AG09309 (cell line): ENCODE measurements at places on chromosomes 11 and 22.

GRCh38 chr11:96942855-96943254 lies 553.0 kb downstream of the JRKL start:
- no peak for DNase-seq

DNA sequence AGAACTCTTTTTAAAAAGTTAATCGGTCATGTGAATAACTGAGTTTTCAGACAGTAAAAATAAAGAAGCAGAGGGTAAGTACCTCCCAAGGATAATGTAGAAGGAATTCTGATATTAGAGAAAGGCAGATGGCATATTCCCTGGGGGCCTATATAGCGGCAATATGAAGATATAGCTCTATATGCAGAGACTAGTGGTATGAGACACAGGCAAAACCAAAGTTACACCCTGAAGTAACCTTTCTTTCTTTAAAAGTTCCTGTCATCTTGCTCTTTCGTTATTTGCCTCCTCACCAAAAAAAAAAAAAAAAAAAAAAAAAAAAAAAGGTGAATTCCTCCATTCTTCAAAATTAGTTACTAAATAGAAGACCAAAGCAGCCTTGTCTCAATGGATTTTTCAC lies 76.2 kb upstream of the ARHGAP32 start:
- DNase-seq: no peak

DNA sequence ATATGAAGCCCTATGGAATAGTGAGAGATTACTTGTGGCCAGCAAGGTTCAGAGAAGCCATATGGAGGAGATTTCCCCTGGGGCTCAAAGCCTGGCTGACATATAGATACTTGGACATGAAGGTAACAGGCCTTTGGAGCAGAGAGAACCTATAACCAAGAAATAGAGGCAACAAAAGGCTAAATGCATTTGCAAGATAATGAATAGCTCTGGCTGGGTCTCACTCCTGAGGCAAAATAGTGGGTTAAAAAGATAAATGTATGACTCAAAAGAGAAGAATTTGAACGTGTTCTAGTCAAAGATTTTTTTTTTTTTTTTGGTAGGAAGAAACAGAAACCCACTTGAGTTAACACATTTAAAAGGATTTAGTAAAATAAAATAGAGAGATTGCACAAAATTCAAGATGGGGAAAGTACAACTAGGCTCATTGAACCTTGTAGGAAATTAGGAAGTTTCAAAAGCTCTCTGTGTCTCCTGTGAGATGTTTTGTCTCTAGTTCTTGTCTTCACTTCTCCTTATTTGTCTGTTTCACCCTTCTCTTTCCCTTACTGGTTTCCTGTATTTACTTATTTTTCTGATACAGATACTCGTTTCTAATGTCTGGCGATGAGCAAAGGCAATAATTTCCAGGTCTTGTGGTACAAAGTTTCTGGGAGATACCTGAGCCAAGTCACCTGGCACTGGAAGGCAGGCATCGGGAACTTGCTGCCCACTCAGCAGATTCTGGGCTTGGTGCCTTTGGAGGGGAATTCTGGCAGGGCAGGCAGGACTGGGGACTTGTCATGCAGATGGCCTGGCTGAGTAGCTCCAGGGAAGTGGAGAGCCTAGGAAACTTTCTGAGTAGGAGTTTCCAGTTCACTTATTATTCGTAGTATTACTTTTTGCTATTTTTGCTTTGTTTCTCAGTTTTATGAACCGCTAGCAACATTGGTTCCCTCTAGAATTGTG lies 49.2 kb upstream of the SESN3 start:
- no peak for DNase-seq

DNA sequence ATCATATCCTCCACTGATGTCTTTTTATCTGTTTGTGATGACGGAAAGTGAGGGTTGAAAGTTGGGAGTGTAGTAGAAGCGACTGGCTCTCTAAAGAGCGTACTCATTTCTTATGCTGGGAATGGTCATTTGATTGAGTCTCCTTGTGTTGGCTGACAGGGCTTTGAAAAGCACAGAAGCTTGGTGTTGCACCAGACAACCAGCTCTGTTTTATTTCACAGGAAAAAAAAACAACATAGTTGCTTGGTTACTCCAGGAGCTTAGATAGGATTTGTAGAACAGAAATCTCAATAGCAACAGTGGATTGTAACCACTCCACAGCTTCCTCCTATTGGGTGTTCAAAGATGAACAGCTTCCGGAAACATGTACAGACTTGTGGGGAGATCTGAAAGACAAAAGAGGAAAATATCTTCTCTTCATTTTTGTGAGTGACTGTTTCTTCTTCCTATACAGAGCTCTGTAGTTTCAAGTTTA lies 2.7 kb downstream of the RBM14 start:
- DNase-seq: no peak

- DNase-seq: no peak
Observed at GRCh38 chr11:75420224-75421034, 12.6 kb downstream of the KLHL35 start.

GRCh38 chr11:57290288-57290687 lies 34.5 kb downstream of the TNKS1BP1 start:
- no peak for DNase-seq

GRCh38 chr22:50243685-50244419 lies 971 bp downstream of the TUBGCP6 start:
- DNase-seq: no peak

- DNase-seq: no peak
Observed at GRCh38 chr22:41620589-41621098, at the start of gene DESI1. Gene DESI1 (minus strand): TSS chr22:41621043. CDS start chr22:41620839, 204 bp downstream.

- no peak for DNase-seq
Observed at GRCh38 chr11:10611979-10612862, 43.8 kb upstream of the LYVE1 start.

GRCh38 chr11:66956689-66957290 lies 1.4 kb downstream of the PC start:
- no peak for DNase-seq

DNA sequence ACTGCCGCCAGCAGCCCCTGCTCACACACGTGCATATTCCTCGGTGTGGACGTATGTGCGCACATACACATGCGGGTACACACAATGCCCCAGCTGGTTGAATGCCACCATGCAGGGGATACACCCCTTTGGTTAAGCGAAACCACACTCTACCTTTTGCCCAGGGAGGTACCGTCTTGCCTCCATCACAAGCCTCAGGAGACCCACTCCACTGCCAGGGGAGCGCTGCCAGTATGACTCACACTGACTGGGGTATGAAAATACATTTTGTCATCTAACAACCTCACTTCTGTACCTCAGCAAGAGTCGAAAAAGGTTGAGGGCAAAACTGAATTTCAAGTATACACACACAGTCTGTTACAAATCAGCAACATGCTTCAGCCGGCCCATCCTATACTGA lies 39.4 kb downstream of the TMEM45B start:
- no peak for DNase-seq

DNA sequence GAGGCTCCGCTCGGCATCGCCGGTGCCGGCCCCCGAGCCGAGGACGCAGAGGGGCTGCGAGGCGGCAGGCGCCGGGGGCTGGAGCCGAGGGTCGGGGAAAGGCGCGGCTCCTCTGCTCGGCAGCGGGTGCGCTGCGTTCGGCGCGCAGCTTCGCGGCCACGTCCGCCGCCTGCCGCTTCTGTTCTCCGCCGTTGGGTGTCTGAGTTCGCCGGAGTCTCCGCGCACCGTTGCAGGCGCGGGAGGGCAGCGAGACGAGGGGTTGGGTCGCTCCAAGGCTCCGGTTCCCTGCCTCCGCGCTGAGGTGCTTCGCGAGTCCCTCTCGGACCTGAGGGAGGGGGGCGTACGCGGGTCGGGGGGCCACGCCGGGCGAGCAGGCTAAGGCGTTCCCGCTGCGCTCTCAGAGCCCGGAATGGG lies 347 bp downstream of the MN1 start:
- DNase-seq: no peak

- DNase-seq: no peak
Observed at GRCh38 chr11:134026655-134027343, 42.1 kb upstream of the JAM3 start.

DNA sequence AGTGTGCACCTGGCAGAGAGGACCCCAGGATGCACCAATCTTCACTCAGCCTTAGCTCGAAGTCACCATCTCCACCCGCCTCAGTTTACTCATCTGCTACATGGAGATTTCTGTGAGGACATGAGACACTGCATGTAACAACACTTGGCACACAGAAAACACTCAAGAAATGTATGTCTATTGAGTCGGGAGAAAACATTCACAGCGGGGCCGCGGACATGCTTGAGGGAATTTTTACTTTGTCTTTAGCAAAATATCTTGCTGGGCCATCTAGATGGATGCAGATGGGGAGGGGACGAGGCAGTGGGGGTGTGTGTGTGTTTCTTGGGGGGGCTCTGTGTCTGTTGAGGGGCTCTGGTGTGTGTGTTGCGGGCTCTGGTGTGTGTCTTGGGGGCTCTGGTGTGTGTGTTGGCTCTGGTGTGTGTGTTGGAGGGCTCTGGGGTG lies 28.4 kb upstream of the RFPL3 start:
- DNase-seq: no peak

DNA sequence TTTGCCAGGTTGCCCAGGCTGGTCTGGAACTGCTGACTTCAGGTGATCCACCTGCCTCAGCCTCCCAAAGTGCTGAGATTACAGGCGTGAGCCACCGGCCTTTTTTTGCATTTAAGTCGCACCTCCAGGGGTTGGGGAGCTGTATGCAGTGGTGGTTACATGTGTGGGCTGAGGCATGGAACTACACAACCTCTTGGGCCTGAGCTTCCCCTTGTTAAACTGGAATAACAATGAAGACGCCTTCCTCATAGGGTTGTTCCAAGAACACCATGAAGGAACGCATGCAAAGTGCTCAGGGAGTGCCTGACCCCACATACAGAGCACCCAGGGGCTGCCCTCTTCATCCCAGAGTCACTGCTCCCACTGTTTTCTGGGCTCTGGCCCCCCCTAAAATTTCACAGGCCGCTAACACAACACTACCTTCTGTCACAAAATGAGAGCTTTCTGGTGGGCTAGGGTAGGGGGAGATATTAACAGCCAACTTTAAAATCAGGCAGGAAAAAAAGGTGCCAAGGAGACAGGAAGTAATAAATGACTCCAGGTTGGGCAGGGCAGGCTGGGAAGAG lies 1.3 kb upstream of the FAM118A start:
- DNase-seq: no peak

DNA sequence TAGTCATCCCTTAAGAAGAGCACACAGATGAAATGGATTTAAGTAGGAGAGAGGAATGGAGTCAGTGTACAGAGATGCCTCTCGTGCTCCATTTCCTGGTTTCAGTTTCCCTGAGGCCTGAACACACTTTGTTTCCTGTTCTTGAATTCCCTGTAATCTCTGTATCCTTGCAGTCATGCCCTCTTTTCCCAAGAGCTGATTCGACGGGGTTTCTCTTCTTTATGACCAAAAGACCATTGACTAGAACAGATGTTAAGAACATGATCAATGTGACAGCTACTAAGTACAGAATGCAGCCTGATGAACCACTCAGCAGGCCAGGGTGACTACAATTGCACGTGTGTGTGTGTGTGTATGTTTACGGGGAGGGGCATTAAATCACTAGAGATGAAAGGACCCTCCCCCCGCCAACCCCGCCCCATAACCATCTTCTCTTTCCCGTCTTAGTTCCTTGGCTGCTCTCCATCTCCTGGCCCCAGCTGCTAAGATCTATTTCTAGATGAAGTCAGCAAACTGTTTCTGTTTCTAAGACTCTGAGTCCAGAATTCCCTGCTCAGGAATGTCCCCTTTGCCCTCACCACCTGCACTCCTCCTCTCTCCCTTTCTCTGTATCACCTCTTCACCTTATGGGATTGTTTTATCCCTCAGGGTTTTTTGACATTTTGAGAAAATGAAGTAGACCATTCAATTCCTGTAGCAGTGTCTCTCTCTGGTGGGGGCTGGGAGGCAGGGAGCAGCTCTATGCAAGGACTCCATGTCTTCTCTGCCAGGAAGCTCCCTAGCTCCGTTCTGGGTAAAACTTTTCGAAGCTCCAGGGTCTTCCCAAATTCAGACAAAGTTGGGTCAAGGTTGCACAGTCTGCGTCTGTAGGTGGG lies 26.0 kb downstream of the SLC22A6 start:
- no peak for DNase-seq

- no peak for DNase-seq
Observed at GRCh38 chr22:39110631-39111561, 13.9 kb downstream of the APOBEC3H start.

GRCh38 chr11:74397501-74398243 lies 561 bp downstream of the PGM2L1 start:
- DNase-seq: no peak

- no peak for DNase-seq
Observed at GRCh38 chr11:126246636-126247035, 22.1 kb downstream of the SRPRA start.

DNA sequence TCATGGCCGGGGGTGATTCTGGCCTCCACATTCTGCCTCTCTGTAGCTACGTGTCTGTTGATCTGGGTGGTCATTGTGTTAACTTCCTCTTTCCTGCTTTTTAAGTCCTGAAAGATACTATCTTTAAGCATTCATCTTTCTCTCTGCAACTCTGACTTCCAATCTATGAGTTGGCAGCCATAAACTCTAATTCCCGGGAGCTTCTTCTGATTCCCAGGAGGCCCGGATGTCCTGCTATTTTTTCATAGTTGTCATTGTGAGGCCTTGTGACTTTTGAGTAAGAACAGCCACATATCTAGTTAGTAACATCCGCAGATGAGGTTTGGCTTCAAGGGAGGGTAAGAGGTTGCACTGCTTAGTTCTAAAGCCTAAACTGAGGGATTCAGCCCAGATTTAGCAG lies 107.8 kb downstream of the SYN3 start:
- DNase-seq: no peak

- DNase-seq: peak; percentile 45
Observed at GRCh38 chr11:35391922-35392688, 27.3 kb downstream of the SLC1A2 start.

DNA sequence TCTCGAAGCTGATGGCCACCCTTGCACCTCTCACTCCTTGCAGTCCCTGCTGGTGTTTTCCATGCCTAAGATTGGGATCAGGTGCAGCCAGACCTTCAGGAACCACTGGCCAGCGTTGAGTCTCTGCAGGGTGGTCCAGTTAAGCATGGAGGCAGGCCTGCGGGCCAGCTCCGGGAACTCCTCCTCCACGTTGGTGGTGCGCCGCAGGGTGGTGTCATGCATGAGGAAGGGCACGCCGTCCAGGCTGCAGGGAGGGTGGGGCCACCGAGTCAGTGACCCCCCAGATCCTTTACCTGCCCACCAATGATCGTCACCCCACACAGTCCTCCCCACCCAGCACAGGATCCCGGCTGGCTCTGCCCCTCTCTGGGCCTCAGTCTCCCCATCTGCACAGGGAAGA lies 10.0 kb upstream of the KLHL35 start:
- DNase-seq: no peak

- DNase-seq: no peak
Observed at GRCh38 chr22:45878901-45879551, 97.9 kb downstream of the WNT7B start.

DNA sequence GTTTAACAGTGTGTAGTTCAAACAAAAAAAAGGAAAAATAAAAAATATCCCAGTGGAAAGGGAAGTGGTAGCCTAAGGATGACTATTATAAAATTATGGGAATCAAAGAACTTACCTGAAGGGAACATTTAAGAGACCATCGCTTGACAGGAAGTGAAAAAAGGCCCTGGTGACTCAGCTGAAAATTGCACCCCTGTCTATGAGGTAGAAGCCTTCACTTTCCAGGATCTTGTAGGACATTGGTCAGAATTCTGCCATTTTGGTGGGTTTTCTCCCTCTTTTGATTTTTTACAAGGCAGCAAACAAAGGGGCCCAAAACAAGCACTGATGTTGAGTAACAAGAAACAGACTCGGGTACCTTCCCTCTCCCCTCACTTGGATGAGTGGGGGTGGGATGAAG lies 15.6 kb downstream of the DDX17 start:
- DNase-seq: no peak

- DNase-seq: no peak
Observed at GRCh38 chr11:71418643-71419042, 29.6 kb downstream of the DHCR7 start.
